Dermis microvascular lymphatic vessel endothelial cell (primary cell): ENCODE measurements at places on chromosomes 4 and X. TPM values are rescaled to one million over a fixed set of nuclear protein-coding genes. Genes with fewer than 3 reads are reported as not detected.

Gene SYP
- 0.13 TPM in 2 replicates for total RNA-seq

Gene TLR2
- 0.13 and 0.77 TPM in 2 replicates for total RNA-seq

Gene FAM47E
- total RNA-seq: 0.13 and 0.26 TPM in 2 replicates

Gene TAPT1
- total RNA-seq: 11.8 and 16.7 TPM in 2 replicates

Gene RTL9
- not detected in 2 replicates for total RNA-seq

Gene NUDT11
- total RNA-seq: 0.51 TPM in 2 replicates

Gene DGKK
- not detected in 2 replicates for total RNA-seq

Gene S100G
- not detected in 2 replicates for total RNA-seq

Gene GAGE12F
- total RNA-seq: not detected in 2 replicates

Gene SRPX
- 50.8 and 70.8 TPM in 2 replicates for total RNA-seq

Gene SLC2A9
- total RNA-seq: 0.90 and 1.1 TPM in 2 replicates

Gene CXXC4
- under 0.01 TPM in 1 of 2 replicates, not detected in the other for total RNA-seq

Gene FAT4
- total RNA-seq: 37.1 and 47.4 TPM in 2 replicates

Gene SLC4A4
- not detected in 2 replicates for total RNA-seq
